ENCODE measurements at places on chromosomes 5 and 9.

DNA sequence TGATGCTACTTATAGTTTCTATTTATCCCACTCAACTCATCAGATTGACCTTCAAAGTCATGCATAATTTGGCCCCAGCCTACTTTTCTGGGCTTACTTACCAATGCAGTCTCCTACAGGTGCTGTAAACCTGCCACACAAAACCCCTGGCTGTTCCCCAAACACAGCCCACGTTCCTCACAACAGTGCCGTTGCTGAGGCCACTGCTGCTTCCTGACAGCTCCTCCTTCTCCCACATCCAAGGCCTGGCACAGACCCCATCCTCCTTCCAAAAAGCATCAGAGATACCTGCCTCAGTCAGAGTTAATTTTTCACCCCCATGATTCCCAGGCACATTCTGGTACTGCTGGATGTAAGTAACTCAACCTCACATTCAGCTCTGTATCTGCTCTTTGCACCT is 68.1 kb upstream of the SIMC1 start:
- DNase-seq, result no peak

DNA sequence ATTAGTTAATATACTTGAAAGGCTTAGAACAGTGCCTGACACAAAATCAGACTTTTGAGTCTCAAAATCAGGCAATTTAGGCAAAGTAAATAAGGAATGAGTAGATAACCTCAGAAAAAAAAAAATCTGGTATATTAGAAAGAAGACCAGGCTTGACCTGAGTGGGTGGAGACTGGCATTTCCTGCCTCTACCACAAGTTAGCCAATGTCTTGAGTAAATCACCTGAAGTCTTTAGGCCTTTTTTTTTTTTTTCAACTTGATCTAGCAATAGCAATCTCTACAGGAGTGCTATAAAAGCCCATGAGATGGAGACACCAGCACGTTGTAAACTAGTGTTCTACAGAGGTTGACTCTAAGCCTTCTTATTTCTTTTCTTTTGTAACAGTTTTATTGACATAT is 104.2 kb upstream of the RASEF start:
- DNase-seq, result no peak

GRCh38 chr9:123871781-123872180 is 58.1 kb downstream of the DENND1A start:
- DNase-seq, result no peak

GRCh38 chr5:38008198-38008597 is 168.4 kb upstream of the GDNF start:
- no peak for DNase-seq

DNA sequence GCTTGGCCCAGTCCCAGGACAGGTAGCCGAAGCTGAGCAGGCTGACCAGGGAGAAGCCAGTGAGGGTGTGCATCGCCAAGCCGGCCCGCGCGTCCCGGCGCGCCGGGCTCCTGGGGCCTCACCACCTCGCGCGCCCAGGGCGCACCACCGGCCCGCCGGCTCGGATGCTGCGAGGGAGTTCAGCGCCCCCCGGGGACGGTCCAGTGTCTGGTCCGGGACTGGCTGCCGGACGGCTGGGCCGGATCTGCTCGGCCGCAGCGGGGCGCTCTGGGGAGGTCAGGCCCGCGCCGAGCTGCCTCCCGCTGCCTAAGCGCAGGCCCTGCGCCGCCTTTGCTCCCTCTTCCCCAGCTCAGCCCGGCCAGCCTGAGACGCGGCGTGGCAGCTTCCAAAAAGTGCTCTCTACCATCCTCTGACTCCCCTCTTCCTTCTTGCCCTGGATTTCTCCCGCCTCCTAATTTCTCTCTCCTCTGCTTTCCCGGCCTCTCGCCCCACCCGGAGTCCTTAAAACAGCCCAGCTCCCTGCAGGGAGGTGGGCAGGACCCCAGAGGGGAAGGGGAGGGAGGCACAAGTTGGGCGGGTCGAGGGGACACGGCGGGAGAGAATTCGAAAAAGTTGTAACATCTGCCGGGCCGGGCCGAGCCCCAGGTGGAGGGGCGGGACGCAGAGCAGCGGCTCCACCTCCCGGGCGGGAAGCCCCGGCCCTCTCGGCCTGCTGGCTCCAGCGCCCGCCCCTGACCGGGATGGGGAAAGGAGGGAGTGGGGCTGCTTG is at the start of gene ARSI:
ARSI (minus strand) TSS at position 605 of the 769 bp plus-strand sequence; CDS start at position 73, 532 bp downstream.
- no peak for DNase-seq

GRCh38 chr5:92328584-92329259 is 945.6 kb upstream of the ARRDC3 start:
- DNase-seq, result no peak

DNA sequence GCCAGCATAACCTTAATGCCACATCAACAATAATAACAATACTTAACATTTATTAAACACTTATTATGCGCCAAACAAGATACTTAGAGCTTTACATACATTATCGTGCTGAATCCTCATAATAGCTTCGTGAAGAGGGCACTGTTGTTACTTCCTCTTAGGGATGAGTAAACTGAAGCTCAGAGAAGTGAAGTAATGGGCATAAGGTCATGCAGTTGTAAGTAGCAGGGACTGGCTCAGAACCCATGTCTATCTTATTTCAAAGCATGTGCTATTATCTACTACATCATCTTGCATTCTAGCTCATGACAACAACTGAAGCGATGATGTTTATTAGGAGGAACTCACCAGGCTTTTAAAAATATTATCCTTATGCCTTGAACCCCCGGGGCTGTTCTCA is 34.9 kb upstream of the PPP3R2 start:
- no peak for DNase-seq

- no peak for DNase-seq
Observed at GRCh38 chr9:38650564-38650963, 30.2 kb upstream of the ANKRD18A start.

GRCh38 chr5:84724683-84725082 is 340.0 kb upstream of the EDIL3 start:
- no peak for DNase-seq

GRCh38 chr5:150044712-150045111 is 41.6 kb downstream of the CSF1R start:
- no peak for DNase-seq

DNA sequence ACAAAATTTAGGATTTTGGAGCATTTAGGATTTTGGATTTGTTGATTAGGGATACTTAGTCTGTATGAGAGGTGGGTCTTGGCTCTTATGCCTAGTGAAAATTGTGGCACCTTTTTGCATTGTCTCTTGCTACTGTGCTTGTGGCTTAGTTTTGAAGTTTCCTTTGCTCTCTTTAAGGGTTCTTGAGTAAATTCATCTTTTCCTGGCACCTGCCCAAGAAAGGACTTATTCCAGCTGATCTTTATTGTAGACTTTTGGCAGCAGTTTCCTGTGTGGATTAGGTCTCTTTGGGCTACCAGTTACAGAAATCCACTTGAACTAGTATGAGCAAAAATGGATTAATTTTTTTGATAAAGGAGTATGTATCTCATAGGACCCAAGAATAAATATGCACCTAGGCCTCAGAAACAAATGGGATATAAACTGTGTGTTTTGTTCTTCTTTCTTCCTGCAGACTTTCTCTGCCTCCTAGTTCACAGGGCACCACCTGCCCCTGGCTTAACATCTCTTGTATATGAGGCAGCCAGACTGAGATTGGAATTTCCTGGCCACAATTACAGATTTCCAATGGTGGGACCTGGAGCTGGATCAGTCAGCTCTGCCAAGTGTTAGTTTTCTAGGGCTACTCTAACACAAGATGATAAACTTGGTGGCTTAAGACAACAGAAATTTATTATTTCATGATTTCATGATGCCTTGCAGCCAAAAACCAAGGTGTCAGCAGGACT is 44.6 kb downstream of the FOCAD start:
- DNase-seq, result no peak

- DNase-seq, result no peak
Observed at GRCh38 chr5:3836528-3836927, 240.9 kb downstream of the IRX1 start.

DNA sequence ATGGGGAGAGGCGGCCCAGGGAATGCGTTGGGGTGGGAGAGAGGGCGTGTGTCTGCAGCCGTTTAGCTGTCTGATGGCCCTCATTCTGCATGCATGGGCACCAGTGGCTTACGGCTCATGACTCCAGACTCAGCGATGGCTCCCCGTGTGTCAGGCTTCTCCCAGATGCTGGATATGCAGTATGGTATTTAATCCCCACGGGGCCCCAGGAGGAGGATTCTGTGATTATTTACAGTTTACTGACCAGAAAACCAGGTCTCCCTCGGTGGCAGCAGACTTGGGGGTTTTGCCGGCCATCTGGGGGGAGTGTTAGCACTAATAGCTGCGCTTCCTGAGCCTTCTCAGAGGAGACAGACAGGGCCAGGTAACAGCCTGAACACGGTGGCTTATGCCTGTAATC is 4.3 kb downstream of the PRDM12 start:
- no peak for DNase-seq

GRCh38 chr9:32776201-32776600 is 7.1 kb upstream of the TMEM215 start:
- no peak for DNase-seq

- no peak for DNase-seq
Observed at GRCh38 chr9:4964540-4964939, 20.5 kb upstream of the JAK2 start.
